Stimulated activated CD4-positive, alpha-beta T cell treated with anti-CD3 and anti-CD28 coated beads, TNF-alpha, amount 100 ng/mL, for 1 hour (primary cell): ENCODE measurements at places on chromosomes 2 and 18.

- DNase-seq: no peak
These were observed 965 bp upstream of the ELOA2 start for GRCh38 chr18:47036298-47036874.

- no peak for DNase-seq
These were observed 32.5 kb downstream of the DOCK10 start for GRCh38 chr2:225009768-225010167.

DNA sequence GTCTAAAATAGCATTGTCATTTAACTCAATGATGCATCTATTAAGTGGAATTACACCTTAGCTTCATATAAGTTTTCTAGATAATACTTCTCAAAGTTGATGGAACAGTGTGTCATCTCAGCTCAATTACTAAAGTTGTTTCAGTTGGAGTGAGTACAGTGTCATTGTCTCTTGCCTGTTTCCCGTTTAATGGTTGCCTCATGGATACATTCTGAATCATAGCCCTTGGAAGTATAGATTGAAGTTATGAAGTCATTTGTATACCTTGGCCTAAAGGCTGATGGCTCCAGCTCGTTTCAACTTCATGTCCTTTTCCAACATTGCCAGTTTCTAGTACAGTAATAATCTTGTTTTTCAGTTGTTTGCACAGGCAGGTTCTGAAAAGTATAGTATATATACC is 130.5 kb upstream of the NOSTRIN start:
- no peak for DNase-seq

GRCh38 chr2:85255813-85256594 is 71.8 kb downstream of the TGOLN2 start:
- DNase-seq: no peak

- DNase-seq: no peak
These were observed 2159.1 kb upstream of the CELF4 start for GRCh38 chr18:39724652-39725051.

DNA sequence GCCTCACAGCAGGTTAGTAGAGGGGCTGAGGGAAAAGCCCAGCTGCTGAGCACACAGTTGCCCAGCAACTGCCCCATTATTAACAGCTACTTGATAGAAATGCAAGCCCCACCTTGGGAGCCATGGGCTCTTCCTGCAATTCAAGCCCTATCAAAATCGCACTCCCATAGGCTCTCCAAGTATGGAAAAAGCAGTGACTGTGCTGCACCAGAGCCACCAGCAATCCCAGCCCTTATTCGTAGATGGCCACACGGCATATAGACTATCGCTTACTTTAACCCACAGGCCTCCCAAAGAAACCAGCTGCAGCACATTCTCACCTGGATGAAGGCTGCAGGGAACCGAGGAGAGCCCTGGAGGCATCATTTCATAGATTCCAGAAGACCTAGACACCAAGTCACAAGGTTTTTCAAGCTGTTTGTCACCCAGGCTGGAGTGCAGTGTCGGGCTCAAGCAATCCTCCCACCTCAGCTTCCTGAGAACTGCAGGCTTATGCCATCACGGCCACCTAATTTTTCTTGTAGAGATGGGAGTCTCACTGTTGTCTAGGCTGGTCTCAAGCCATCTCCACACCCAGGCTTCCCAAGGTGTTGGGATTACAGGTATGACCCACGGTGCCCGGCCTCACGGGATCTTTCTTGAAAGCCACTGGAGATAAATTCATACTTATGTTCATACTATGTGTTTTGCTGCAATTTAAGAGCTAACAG is 11.3 kb downstream of the NCL start:
- DNase-seq: no peak

DNA sequence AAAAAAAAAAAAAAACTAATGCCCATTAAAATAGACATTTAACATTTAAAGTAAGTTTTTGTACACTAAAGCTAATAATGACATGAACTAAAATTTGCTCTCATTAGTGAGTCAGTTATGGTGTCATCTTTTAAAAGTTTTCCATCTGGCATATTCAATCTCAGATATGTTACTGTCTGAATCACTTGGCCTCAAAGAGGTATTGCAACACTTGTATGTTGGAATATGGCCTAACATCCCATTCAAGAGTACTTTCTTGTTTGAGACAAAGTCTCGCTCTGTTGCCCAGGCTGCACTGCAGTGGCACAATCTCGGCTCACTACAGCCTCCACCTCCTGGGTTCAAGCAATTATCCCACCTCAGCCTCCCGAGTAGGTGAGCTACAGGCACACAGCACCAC is 169.7 kb downstream of the TMEM163 start:
- DNase-seq: no peak

DNA sequence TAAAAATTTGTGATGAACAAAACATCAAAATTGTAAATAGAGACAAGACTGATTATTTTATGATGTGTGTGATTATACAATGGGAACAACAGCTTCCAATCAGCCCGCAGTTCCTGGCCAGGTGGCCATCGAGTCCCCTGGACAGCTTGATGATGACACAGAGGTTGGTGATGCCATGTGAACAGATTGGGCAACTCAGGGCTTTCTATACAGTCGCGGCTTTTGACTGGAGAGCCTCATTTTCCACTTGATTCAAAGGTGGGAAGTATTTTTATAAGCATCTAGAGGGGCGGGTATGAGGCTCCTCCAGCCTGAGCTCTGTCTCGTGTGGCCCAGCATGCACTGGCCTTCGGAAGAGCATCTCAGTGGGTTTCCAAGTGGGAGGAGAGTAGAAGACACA is 14.9 kb upstream of the HPCAL1 start:
- DNase-seq: no peak

DNA sequence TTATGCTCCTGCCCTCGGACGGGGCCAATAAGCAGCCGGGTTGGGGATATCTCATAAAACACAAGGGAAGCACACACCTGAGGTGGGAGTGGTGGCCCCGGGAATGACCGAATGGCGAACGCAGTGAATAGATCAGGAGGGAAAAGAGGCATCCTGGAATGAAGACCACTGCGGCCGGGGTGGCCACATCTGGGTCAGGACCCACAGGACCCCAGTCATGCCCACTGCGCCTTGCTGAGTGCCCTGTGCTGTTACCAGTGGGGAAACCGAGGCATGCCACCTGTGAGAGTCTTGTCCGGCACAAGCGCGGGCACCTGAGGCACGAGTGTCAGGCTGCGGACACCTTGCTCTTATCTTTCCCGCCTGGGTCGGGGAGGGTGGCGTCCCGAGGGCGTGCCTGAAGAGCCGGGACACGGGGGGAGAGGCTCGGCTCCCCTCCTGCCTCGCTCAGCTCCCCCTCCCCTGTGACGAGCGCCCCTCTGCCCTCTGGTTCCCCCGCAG is 1.6 kb downstream of the PDCD1 start:
- no peak for DNase-seq

GRCh38 chr2:222745836-222746559 is 74.5 kb downstream of the MOGAT1 start:
- no peak for DNase-seq

- DNase-seq: no peak
These were observed 205.4 kb downstream of the TMEM163 start for GRCh38 chr2:134513465-134513804.

- DNase-seq: no peak
These were observed 154.1 kb downstream of the SMAD7 start for GRCh38 chr18:48796491-48797205.

GRCh38 chr2:84776011-84776410 is 104.9 kb downstream of the TRABD2A start:
- no peak for DNase-seq

DNA sequence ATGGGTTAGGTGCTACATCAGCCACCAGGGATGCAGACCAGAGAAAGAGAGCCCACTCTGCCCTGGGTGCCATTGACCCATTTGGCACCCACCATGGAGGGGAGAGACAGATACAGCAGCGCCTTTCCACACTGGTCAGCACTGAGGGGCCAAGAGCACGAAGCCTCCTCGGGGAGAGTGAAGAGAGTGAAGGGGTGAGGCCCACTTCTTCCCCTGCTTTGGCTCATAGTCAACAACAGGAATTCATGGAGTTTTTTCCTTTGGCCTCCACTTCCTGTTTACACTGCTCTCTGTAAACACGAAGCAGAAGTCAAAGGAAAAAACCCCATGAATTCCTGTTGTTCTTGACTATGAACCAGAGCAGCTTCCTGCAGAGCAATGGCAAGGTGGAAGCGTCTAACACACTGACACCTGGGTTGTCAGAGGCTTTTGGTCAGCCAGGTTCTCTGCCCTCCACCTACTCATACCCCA is 80.0 kb downstream of the CCDC93 start:
- no peak for DNase-seq

DNA sequence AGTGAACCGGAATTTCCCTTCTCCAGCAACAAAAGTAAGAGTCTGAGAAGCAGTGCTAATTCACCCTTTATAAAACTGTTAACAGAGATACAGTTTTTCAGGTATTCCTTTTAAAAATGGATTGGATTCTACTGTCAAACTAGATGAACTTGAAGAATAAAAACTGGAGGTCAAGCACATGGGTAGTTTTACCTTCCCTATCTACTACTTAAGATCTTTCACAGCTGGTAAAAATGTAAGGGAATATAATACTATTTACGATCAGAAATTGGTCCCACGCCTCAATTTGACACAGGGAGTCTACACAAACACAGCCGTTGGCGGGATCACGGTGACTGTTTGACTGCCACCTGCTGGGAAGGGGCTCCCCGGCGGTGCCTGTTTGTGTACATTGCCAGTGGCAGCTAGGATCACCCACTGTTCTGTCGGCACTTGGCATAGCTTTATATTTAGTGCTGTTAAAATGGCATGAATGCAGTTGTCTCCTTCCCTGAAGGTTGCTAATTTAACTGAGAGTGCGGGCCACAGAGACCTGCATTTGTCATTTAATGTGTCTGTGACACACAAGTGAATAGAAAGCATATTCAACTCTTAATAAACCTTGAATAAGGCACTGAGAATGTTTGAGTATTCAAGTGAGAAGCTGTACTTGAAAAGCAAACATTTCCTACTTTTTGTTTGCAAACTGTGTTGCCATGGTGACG is 59.5 kb downstream of the ABCG8 start:
- no peak for DNase-seq

GRCh38 chr2:112803691-112804521 is 19.6 kb upstream of the IL1A start:
- no peak for DNase-seq

DNA sequence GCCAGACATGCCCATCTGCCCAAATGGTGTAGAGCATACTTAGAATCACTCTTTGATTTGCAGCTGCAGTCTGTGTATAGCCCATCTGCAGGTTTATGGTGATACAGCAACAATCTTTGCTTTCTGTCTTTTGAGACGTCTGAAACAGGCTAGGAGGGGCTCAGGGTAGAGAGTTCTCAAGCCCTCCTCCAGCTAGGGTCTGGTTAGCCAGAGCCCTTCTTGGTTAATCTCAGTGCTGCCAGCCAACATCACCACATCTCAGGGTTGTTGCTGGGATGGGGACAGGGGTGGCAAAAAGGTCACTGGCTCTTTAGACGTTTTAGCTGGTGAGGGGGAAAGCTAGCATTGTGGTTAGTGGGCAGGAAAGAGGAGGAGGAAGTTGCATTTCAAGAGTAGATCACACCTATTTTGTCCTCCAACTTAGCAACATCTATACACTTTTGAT is 136.6 kb upstream of the ACAA2 start:
- no peak for DNase-seq

DNA sequence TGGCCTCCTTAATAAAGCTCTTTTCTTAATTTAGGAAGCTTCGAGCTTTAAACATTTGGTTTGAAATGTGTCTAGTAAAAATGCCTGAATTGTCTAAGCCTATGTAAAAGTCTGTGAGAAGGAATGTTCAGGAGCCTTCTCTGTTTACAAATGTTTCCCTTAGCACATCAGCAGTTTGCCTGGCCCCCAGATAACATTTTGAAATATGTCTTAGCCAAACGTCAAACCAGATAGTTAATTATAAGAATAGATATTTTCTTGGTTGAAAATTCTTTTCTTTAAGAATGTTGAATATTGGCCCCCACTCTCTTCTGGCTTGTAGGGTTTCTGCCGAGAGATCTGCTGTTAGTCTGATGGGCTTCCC is 498.6 kb downstream of the CCDC85A start:
- DNase-seq: no peak

- DNase-seq: no peak
These were observed 14.7 kb upstream of the METAP1D start for GRCh38 chr2:171985076-171985475.

DNA sequence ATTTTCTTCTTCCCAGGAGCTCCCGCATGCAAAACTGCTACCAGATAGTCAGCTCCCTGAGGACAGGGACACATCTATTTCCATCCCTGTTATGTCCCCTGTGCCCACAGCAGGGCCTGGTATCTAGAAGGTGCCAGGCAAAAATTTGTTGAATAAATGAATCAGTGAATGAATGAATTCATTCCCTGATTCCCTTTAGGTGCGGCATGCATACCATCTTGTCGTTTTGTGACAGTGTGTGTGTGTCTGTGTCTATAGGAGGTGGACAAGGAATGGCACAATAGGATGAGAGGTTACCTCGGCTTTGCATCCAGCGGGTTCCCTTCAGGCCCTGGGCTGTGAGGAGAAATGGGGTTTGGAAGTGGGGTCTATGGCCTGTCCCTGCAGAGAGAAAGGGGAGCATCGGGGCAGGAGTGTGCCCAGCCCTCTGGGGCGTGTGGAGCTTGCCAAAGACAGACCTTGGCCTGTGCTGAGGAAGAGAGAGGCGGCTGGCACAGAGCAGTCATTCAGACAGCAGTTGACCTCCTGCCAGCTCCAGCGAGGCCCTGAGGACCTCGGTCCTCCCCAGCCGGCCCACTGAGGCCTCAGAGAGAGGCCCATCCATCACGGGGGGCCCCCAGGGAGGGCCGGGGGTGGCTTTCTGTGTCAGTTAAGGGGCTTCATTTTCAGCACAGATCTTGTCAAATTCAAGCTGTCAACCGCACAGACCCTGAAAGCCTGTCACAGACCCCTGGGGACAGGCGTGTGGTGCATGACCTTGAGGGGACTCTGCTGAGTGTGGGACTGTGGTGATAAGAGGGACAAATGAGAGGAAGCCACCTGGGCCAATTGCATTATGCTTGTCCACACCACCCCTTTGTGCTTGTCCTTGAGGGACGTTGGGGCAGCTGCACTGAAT is 125.9 kb upstream of the CXCR4 start:
- no peak for DNase-seq

DNA sequence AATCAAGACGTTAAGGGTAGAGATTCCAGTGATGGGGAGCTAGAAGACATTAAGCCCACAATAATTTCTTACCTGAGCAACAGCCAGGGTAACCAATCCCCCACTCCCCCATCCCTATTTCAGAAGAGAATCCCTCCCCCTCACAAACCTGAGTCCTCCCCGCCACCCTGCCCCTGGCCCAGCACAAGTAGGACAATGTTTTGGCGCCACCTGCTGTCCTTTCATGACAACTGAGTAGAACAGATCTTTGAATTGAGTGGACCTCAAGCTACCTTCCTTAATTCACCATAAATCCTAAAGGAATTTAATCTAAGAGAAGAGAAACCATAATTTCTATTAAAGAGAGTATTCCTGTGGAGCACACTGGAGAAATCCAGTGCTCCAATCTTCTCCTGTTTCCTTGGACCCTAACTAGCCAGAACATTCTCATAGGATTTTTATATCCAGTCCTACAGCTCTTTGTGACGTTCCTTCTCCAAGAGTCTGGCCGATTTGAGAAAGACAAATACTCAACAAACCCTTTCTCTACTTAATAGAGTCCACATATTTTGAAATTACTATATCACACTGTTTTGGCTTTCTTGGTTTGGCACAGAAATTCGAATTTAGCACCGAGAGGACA is 41.1 kb downstream of the NHEJ1 start:
- DNase-seq: peak; percentile 8
